ENCODE measurements at places on chromosomes 3 and 15. TPM values are rescaled to one million over a fixed set of nuclear protein-coding genes. Genes with fewer than 3 reads are reported as not detected.

ARHGAP31 gene
- total RNA-seq: 13.2 TPM

FMN1 gene
- total RNA-seq: 0.69 TPM

FETUB gene
- total RNA-seq: not detected

DPPA2 gene
- total RNA-seq: not detected

CLSTN2 gene
- not detected for total RNA-seq

DZIP1L gene
- total RNA-seq: 0.16 TPM

TEX9 gene
- total RNA-seq: 0.44 TPM

SLC24A5 gene
- not detected for total RNA-seq

LRRC34 gene
- 5.9 TPM for total RNA-seq

THSD4 gene
- total RNA-seq: 0.07 TPM

IFT57 gene
- total RNA-seq: 21.6 TPM

HTR3E gene
- total RNA-seq: not detected

SPINT1 gene
- 22.5 TPM for total RNA-seq

GP5 gene
- 0.23 TPM for total RNA-seq

GRIP2 gene
- total RNA-seq: not detected

POTEB2 gene
- total RNA-seq: not detected

IQCH gene
- 1.7 TPM for total RNA-seq

AQP9 gene
- total RNA-seq: 0.89 TPM

SPSB4 gene
- total RNA-seq: not detected

LXN gene
- total RNA-seq: 25.8 TPM

FBN1 gene
- total RNA-seq: 1.2 TPM

TRPM1 gene
- not detected for total RNA-seq

TNFSF10 gene
- 54.8 TPM for total RNA-seq

EFCAB12 gene
- total RNA-seq: 0.48 TPM

GPR176 gene
- total RNA-seq: 0.53 TPM

STRA6 gene
- not detected for total RNA-seq

PLSCR2 gene
- total RNA-seq: not detected

STXBP5L gene
- total RNA-seq: not detected

HRG gene
- total RNA-seq: not detected

Measured in activated T-helper 2 cell treated with anti-CD3 and anti-CD28 coated beads, Interferon-gamma antibody, Interleukin-2, Interleukin-4, amounts not matched to agents 10 μg/mL and 5 μg/mL and 100 μg/mL, durations not matched to agents 14 hours and 24 hours and 36 hours (primary cell).